ENCODE measurements at places on chromosomes 6 and 20.

DNA sequence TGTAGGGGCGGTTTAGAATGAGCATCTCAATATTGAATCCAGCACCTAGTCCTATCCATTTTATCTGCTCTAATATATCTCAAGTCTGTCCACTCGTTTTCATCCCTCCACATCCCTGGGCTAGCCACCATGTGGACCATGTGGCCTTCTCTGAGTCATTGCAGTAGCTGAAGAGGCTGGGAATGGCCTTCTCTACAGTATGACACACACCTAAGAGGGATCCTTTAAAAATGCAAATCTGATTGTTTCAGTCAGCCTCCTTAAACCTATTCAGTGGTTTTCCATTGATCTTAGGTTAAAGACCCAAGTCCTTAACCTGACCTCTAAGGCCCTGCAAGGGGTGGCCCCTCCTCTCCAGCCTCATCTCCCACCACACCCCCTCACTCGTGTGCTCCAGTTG, 9.4 kb downstream of the RING1 start:
- no peak for DNase-seq

- DNase-seq, result no peak
Measured at GRCh38 chr6:104623052-104623690, 236.5 kb downstream of the HACE1 start.

DNA sequence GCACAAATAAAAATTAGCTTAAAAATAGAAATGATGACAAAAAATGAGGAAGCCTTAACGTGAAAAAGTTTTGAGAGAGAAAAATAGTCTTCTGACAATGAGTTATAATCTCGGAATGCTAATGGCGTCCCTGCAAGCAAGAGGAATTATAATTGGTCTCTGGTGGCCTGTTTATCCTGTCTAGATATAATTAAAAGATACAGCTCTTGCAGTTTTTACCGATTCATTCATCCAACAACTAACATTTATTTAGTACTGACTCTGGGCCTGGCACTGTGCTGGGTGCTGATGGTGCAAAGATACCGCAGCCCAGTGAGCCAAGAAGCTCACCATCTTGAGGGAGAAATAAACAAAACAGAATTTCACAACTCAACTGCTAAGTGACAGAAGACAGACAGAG, 31.6 kb upstream of the ANKRD60 start:
- DNase-seq, result no peak

DNA sequence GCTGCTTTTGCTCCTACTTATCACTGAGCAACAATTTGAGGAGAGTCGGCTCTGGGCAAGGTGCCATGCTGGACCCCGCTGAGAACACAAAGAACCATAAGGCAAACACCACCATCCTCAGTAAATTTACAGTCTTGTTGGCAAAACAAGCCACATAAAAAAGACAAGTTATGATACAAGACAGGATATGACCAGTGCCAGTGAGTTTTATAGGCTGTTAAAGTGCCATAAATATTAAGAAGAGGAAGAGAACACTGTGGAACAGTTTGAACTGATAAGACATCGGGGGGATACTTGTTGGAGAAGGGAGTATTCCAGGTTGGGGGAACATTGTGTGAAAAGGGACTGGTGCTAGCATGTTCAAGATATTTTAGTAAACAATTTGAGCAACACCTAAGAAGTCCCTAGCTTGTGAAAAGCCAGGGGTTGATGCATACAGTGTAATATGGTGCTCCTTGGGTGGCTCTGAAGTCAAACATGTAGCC, 25.3 kb upstream of the RIPOR2 start:
- DNase-seq, result no peak

DNA sequence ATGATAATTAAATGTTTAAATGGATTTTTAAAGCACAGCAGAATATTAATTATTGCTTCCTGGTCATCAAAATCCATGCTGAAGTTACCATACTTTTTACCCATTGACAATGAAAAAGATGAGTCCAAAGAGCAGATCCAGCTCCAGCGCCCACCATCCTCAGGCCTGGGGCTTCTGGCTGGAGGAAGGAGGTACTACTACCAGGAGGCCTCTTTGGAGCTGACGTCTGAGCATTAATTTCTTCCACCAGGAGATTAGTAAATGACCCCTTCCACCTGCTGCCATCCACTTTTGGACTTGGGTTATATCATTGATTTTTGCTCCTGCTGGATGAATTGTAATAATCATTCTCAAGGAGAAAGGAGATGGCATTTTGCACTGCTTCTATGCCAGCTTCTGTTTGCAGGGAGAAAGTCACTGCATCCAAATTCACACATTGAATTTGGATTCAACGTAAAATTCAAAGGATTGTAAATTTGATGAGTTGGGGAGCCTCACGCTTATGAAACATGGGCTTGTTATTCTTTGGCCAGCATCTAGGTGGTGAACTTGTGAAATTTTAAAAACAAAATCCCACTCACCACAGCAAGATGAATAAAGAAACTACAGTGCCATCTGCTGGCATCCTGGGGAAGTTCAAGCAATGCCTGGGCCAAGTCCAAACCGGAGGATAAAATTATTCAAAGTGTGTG, 121.8 kb downstream of the SASH1 start:
- DNase-seq, result peak; percentile 44

DNA sequence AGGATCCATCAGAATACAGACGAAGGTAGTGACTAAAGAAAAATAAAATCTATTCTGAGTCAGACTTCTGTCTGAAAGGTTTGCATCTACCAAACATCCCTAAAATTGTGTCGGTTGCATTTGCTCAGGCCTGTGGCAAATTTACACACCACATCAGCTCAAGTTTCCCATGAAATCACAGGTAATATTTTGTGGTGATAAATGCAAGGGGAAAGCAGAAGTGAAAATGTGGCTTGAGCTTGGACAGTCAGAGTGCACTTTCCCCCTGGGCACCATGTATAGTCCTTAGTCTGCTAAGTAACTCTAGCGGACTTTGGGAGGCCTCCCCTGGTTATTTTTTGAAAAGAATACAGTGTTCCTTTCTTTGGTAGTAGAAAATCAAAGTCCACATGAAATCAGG, 159.1 kb downstream of the PKHD1 start:
- DNase-seq, result no peak

- DNase-seq, result no peak
Measured at GRCh38 chr6:143064271-143064670, 3.6 kb downstream of the AIG1 start.

- DNase-seq, result no peak
Measured at GRCh38 chr6:1399085-1399780, 9.9 kb downstream of the FOXF2 start.

- DNase-seq, result no peak
Measured at GRCh38 chr6:96153775-96154174, 138.0 kb downstream of the FUT9 start.

- DNase-seq, result no peak
Measured at GRCh38 chr6:579339-579738, 77.6 kb downstream of the HUS1B start.

DNA sequence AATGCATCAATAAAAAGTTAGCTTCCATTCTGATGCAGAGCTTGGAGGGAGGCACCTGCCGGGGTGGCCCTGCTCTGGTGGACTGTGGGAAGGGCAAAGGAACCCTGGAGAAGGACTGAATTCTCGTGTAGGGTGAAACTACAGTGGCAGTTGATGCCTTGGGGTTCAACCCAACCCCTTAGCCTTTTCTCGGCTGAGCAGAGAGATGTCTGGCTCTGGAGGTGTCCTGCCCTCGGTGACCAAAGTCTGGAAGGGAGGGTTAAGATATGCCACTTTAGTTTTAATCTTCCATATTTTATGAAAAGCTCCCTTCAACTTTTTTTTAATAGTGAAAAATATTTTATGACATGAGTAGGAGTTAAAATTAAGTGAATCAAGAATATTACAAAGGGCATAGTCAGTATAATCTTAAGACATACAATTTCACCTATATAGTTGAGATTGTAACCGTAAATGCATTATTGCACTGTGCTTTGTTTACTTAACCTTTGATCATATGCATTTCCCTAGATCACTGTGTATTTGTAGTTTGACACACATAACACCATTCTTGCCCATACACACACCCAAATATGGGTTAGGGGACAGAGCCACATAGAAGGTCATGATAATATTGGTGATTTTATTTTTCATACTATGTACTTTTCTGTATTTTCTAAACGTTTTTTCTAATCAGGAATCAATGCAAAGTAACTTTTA, 179.6 kb downstream of the MCHR2 start:
- no peak for DNase-seq

DNA sequence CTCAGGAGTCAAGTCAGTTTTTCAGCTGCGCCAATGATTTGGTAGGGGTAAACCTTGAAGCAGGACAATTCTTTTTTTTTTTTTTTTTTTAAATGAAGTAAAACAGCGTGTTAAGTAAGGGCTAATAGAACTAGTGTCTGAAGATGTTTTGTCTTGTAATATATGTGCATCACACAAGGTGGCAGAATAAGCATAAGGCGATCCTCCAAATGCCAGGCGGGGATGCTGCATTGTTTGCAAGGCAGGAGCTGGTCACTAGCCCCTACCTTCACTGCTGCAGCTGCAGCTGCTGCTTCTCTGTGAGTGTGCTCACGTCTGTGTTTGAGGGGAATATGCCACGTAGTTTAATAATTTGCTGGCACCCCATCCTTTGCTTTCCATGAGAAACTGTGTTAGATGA, 272.7 kb upstream of the MAP3K7 start:
- no peak for DNase-seq

GRCh38 chr20:54067606-54068174, 2.7 kb downstream of the BCAS1 start:
- no peak for DNase-seq

DNA sequence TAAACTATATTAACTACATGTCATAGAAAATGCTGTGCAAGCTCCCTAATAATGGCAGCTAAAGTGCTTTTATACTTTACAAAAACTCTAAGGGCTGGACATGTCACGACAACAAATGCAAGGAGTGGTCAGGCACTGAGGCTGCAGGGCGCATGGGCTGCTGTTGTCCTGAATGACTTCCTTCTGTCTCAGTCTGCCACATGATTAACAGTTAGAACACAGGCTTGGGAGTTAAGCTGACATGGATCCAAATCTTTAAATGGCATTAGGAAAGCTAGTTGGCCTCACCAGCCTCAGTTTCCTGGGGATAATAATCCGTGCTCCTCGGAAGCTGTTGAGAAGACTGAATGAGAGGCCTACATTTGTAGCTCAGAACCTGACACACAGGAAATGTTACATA, 57.4 kb downstream of the PREP start:
- no peak for DNase-seq

GRCh38 chr20:61486198-61486597, 234.1 kb downstream of the CDH4 start:
- no peak for DNase-seq

DNA sequence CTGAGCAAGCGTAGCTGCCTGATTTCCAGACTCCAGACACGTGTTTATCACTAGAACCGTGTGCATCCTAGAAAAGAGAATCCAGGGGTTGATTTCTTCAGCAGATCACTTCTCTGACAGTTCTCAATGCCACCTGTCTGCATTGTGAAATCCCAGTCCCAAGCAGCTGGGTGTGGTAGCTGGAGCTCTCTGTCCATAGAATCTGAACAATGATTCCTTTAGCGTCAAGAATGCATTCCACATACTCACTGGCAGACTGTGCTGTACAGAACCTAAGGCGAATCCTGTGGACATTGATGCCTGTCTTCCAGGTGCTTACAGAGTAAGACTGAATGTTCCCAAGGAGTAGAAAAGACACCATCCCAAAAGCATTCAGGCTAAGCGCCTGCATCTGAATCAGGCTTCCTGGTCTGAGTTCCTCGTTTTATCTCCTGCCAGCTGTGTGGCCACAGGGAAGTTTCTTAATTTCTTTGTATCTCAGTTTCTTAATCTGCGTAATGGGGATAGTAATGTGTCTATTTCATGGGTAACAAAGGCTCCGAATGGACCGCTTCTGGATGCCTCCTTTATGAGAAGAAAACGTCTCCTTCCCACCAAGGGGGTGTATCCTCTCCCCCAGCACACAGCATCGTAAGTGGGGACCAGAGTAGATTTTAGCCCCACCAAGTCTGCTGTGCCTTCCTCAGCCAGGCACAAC, 10.4 kb upstream of the TRAF3IP2 start:
- DNase-seq, result no peak

DNA sequence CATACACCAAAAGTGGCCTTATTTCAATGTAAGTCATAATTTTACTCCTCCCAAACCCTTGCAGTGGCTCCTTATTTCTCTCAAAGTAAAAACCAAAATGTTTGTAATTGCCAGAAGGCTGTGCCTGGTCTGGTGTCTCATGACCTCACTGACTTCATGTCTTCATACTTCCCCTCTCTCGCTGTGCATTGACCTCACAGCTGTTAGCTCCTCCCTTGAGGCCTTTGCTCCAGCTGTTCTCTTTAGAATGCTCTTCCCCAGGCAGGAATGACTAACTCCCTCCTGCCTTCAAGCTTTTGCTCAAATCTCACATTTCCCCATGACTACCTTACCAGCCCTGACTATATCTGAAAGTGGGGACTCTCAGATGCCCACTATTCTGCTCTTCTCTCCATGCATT, 83.3 kb downstream of the MTFR2 start:
- no peak for DNase-seq

- DNase-seq, result no peak
Measured at GRCh38 chr6:42159431-42160024, 13.6 kb upstream of the GUCA1A start.

GRCh38 chr6:156779206-156780094, 2.3 kb downstream of the ARID1B start:
- DNase-seq, result peak; percentile 44

- DNase-seq, result no peak
Measured at GRCh38 chr6:136037876-136038460, 186.5 kb downstream of the PDE7B start.

- no peak for DNase-seq
Measured at GRCh38 chr20:47315339-47316056, 41.0 kb downstream of the ZMYND8 start.

DNA sequence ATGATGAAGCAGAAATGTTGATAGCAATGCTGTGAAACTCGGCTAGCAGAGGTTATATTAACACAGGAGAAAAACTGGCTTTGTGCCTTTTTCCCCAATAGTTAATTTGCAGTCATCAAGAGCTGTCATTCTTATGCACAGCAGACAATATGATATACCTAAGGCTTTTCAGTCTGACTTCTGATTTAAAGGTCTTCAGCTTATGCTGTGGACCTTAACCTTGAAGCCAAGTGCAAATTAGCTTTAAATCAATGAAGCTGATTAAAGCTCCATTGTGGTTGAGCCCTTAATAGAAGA, 171.6 kb upstream of the ID4 start:
- DNase-seq, result no peak

DNA sequence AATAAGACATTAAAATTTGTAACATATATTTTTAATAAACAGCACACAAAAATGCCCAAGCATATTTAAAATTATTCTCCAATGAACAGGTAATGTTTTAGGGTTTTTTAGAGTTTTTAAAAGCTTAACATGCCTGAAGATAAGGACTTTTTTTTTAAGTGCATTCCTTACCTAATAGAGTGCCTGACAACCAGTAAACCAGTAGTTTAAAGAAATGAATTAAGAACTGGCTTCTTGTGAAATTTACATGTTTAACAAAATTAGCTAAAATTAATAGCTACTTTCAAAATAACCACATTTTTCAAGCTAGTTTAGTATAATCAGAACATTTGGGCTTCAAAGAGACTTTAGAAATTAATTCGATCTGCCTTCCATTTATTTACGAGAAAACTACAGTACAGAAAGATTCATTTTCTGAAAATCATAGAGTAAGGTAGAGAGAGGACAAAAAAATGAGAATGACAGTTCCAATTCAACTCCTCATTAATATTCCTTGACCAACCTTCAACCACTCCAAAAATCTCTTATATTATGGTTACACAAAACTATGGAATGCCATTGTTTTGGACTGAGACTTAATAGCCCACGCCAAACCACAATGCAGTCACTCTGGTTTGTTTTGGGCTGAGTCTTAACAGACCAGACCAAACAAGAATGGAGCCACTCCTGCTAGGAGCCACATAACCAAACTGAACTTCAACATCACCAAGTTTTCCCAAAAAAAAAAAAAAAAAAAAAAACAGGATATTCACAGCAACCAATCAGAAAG, 5.7 kb upstream of the PLN start:
- no peak for DNase-seq

All from activated CD4-positive, alpha-beta T cell treated with anti-CD3 and anti-CD28 coated beads, Interleukin-2, amount 50 U/mL, for 1 hour (primary cell).